ENCODE measurements at places on chromosomes 7 and 10.

DNA sequence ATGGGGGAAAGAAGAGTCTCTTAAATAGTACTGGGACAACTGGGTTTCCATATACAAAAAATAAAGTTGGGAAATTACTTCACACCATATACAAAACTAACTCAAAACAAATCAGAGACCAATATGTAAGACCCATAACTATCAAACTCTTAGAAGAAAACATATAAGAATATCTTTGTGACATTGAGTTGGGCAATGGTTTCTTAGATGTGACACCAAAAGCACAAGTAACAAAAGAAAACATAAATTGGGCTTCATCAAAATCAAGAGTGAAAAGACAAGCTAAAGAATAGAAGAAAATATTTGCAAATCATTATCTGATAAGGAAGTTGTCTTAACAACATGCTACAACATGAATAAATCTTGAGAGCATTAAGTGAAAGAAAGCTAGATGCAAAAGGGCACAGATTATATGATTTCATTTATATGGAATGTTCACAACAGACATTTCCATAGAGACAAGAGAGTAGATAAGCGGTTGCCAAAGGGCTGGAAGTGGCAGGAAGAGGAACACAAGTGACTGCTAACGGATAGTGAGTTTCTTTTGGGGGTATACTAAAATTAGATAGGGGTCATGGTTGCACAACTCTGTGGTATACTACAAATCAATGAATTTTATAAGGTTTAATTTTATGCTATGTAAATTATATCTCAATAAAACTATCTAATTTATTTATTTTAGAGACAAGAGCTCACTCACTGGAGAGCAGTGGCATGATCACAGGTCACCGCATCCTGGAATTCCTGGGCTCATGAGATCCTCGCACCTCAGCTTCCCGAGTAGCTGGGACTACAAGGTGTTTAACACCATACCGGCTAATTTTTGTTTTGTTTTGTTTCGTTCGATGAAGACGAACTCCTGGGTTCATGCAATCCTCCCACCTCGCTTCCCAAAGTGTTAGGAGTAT, 35.4 kb downstream of the JMJD1C start:
- peak; percentile 22 for DNase-seq

DNA sequence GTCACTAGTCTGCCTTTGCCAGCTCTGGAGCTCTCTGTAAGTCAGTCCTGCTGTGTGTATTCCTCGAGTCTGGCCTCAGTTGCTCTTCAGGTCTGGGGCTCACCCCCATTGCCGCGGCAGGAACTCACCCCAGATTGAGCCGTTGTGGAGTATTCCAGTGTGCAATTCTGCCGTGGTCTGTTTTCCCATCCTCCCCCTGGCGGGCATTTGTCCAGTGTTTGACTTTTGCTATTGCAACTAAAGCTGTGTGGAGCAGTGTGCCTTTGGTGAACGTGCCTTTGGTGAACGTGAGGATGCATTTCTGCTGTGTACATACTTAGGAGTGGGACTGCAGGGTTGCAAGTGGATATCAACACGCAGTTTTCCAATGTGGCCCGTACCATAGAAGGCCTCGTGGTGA, 134.5 kb downstream of the FAM53B start:
- no peak for DNase-seq

- DNase-seq: no peak
These were observed 146.9 kb downstream of the TFEC start for GRCh38 chr7:115883629-115884028.

DNA sequence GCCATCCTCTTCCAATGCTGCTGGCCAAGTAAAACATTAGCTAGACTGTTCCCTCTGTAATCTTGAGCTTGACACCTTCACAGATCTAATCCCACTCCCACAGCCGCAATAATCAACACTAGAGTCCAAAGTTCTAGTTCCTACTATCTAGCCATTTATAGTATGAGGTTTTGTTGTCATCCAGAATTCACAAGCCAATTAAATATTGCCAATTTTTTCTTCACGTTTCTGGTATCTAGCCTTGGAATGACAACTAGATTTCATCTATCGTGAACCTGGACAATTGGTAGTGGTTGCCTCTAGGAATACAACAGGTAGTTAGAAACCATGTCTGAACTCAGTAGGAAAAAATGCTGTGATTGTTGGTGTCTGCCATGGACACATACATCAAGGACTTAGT, 10.4 kb downstream of the WASL start:
- DNase-seq: no peak

DNA sequence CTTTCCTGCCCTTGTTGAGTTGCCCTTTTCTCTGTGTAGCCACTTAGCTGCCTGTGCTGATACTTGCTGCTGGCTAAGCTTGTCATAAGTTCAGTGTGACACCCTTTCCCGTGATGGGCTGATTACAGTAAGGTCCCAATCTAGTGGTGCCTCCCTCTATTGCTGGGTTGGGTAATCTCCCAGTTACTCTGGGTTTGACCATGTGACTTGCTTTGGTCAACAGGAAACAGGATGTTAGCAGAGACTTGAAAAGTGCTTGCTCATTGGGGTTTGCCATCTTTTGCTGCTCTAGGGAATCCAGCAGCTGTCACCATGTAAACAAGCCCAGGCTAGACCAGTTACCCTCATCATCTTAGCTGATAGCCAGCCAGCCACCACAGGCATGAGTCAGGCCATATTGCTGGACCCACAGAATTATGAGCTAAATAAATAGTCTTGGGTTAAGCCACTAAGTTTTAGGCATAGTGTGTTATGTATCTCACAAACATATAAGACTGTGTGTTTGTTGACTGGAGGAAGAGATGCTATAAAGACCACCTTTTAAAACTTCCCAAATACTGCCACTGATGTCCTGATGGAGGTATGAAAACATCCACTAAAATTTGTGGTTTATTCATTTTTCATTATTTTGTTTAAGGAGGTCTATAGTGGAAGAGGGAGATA, 4.0 kb upstream of the LEP start:
- no peak for DNase-seq

DNA sequence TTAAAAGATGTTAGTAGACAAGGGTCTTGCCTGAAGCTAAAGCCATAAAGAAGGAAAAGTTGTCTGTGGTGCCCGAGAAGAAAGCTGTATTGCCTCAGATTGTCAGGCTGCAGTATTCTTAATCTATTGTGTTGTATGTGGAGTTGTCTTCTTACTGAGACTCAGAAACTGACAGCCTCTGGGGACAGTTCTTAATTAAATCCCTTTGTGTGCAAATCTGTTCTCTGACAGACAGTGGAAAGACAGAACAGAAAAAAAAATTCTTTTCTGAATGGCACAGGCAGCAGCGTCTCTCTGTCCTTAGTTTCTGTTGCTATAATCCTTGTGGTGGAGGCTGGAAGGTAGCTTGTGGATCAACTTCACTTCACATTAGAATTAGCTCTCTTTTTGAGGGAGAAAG, 16.8 kb downstream of the VWC2 start:
- no peak for DNase-seq

DNA sequence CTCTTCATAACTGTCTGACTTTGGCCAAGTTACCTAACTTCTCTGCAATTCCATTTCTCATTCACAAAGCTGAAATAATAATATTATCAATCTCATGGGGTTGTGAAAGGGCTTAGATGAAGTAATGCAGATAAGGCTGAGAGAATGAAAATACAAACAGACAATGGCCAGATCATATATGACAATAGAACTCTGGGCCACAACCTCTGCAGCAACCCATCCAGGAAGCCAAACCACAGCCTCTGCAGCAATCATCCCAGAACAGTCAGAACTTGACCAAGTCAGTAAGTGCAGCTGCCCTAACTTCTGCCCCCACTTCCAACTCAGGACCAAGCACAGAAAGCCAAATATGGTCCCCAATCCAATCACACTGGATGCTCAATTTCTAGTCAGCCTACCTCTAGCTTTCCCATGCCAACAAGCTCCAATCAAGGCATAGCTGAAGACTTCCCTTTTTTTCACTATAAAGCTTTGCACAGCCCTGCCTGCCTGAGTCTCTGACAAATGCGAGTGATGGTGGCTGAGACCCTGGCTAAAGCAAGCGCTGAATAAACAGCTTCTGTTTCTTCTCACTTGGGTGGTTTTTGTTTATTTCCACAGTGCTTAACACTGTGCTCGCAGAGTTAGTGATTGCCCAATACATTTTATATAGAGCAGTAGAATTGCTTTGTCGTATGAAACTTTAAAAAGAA, 34.8 kb upstream of the TNPO3 start:
- no peak for DNase-seq

GRCh38 chr10:55214608-55215007, 413.6 kb upstream of the PCDH15 start:
- DNase-seq: no peak

DNA sequence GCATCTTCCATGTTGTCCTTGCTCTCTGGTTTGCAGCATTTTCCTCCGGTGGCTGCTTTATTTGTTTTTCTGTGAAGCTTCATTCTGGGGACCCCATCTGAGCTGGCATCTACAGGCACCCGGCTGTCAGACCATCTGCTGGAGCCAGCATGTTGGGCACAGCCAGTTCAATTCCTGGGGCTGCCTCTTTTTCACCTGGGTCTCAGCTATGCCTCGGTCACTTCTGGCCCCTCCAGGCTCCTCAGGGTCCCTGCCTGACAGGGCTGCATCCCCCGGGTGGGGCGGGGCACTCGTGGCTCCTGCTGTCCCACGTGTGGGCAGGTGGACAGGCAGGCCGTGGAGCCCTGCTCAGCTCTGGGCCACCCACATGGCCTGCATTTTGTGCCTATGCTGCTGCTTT, 8.1 kb downstream of the SCART1 start:
- DNase-seq: no peak

DNA sequence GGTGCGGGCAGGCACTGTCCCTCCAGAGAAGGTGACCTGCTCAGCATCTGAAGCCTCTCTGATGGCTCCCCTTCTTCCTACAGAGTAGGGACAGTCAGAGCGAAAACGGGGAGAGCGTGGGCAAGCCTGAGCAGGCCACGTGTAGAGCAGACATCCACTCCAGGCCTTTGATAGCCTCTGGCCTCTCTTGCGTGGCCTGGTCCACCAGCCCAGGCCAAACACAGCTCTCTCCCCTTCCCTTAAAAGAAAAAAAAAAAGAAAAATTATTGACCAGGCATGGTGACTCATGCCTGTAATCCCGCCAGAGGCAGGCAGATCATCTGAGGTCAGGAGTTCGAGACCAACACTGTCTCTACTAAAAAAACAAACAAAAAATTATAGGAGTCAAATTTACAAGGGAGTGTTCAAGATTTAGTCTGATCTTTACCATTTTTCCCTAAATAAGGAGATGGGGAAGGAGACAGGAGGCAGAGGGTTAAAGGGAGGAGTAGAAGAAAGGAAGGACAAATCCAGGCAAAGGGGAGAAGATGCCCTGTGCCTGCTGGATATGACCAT, 84.8 kb downstream of the PLXNA4 start:
- no peak for DNase-seq

DNA sequence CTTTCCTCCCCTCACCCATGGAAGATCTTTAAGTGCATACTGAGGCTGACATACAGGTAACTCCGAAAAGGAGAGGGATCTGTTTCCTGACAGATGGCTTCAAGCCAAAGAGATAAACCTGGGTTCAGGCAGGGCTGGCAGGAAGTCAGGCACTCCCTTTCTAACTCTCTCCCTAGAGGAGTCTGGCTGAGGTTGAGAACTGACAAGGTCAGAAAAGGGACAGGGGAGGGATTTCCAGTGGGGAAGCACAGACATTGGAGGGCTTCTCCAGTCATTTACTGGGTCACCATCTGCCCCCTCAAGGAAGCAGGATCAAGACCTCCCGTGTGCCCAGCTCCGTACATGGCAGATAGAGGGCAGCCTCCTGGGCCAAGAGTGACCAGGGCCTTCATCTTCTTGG, 31.6 kb downstream of the TLX1 start:
- no peak for DNase-seq

GRCh38 chr10:91349381-91349780, 60.8 kb upstream of the HECTD2 start:
- DNase-seq: peak; percentile 60

DNA sequence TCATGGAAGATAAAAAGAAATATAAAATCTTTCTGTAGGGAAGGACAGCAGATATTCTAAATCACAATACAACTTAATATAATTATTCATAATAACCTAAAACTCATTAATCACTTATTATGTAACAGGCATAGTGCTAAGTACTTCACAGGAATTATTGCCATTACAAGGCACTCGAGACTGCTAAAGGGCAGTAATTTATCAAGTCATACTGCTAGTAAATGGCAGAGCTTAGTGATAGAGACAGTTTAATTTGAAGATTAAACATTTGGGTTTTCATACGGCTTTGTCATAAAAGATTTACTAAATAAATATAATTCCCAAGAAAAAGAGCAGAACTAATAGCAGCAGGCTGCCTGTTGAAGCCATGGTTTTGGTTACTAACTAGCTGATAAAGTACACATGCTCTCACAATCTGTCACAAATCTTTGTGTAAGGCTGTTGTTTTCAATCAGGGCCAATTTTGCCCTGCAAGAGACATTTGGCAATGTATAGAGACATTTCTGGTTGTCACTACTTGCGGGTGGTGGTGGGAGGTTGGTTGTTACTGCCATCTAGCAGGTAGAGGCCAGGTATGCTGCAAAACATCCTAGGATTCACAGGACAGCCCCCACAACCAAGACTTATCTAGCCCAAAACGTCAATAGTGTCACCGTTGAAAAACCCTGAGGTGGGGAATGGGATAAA, 233.3 kb upstream of the CACNA2D1 start:
- DNase-seq: no peak

- no peak for DNase-seq
These were observed 61.9 kb upstream of the WAC start for GRCh38 chr10:28470873-28471651.

DNA sequence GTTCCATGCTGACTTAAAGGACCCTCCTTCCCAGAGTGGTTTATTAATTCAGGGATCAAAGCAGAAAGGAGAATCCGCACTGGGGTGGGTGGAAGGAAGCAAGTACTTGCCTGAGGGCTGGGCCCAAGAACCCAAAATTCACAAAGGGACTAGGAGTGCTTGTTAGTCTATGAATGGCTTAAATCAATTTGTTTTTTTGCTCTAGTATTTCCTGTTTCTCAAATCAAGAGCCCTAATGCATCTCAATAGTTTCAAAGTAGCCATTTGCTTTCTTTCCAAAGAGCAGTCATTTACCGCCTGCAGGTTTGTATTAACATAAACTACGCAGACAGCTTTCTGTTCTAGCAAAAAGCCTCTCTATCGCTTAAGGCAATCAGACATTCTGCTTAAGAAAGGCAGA, 44.2 kb upstream of the SLC35G1 start:
- no peak for DNase-seq

DNA sequence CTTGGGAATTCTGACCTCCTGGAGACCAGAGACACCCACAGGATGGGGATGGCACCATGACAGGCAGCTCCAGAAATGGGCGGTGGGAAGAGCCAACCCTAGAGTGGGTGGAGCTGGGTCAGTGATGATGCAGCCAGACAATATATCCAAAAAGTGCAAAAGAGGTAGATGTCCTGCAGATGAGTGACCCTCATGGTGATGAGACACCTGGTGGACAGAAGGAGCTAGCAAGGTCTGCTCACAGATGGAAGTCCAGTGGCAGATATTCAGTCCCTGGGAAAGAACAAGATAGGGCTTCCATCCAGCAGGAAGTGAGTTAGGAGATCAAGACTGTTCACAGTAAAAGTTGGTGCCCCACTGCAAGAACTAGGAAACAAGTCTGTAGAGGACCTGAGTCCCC, 19.2 kb upstream of the GRB10 start:
- no peak for DNase-seq

- no peak for DNase-seq
These were observed 48.3 kb upstream of the OCM2 start for GRCh38 chr7:98038321-98038720.

- no peak for DNase-seq
These were observed 68.5 kb downstream of the NPTX2 start for GRCh38 chr7:98685541-98685940.

All from amniotic stem cell (primary cell).